Right renal cortex interstitium (tissue), 3 donors: ENCODE measurements at places on chromosomes 11 and 22.

GRCh38 chr11:122494221-122494620 lies 161.3 kb upstream of the UBASH3B start:
- DNase-seq: no peak

DNA sequence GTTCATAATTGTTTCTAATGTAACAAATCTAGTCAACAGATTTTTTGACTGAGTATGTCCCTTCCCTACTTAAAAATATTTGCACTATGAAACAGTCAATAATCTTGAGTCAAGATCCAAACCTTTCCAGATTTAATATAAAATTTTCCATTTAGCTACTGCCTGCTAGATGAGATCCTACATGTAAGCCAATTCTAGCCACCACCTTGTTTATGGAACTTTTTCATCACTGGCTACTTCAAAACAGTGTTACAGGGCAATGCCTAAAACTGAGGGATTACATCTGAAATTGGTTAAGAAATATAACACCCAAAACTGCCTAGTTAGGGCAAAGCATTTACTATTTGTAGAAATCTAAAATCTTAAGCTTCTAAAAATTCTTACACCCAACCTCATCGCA lies 10.5 kb upstream of the FUT4 start:
- no peak for DNase-seq

DNA sequence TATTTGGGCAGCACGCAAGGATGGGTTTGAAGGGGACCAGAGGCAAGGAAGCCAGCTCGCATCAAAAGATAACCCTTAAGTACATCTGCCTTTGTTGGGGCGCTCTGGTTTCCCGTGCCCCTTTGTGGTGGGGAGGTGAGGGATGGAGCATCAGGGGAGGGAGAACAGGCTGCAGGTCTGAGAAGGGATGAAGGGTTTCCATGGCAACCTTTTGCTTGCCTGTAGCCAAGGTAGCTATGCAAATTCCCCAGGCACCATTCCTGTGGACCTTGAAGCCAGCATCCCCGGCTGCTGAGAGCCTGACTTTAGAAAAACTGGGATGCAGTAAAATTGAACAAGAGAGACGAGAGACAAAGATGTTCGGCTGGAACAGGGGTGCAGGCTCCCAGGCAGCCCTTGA lies 75.7 kb downstream of the SEZ6L start:
- no peak for DNase-seq

DNA sequence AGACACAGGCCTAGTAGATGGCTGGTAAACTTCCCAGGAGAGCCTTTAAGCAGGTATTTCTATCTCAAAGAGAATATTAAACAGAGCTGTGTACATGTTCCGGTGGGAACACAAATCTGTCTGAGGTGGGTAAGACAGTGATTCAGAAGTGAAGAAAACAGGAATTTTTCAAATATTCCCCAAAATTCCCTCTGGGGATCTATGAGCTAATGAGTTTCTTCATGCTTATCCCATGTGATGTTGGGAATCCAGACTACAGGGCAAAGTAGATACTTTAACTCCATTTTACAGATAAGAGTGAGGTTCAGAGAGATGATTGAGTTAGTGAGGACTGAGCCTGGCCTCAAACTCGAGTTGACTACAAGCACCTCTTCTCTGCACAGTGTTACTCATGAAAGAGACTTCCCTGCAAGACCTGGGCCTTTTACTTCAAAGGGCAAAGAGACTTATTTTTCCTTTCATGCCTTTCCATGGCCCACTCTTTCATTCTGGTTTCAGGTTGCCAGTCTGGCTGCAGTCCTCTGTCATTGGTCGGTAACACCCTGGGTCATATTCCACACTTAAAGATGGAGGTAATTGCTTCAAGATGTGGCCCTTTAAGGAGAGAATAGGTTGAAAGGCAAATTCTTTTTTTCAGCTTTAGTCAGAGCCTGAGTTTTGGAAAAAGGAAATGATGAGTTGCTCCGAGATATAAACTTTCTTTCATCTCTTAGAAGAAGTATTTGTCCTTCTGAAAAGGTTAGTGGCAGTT lies 70.1 kb downstream of the CYB5R2 start:
- no peak for DNase-seq

DNA sequence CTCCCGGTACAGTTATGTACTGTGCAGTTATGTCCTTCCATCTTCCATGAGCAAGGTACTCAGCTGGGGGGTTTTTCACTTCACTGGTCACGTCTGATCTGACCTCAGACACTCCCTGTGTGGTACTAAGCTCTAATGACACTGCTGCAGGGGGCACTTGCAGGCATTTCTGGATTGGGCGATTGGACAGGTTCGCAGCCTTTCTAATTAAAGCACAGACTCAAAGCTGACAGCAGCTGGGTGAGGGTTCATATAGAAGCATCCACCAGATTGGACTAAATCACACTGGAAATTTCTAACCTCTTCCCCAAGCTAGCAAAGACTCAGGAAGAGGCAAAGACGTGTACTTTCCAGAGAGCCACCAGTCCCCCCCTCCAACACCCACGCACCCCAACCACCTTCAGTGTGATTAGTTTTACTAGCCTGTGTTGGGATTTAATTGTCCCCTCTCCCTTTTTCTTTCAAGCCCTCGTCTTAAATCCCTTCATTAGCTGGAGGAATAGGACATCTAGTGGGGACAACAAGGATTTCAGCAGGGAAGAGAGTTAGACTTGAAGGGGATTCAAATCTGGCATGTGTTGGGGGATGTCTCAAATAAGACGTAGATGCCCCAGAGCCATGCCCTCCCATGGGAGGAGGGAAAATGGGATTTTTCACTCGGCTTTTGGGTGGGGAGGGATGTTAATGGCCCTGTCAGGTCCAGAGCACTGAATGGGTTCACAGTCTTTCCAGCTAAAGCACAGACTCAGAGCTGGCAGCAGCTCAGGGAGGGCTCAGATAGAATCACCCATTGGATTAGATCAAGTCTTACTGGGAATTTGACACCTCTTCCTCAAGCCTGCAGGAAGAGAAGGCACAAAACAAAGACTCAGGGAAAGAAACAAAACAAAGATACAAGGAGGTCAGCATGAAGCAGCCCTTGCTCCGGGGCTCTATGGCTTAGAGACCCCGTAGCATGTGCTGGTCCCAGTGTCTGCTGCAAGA lies 10.9 kb downstream of the INS start:
- DNase-seq: no peak

GRCh38 chr11:73716153-73717056 lies 44.5 kb downstream of the RAB6A start:
- DNase-seq: no peak

- DNase-seq: no peak
These were observed 58.3 kb upstream of the C11orf87 start for GRCh38 chr11:109363682-109364081.

GRCh38 chr22:47965896-47966295 lies 1203.4 kb downstream of the TBC1D22A start:
- no peak for DNase-seq

- no peak for DNase-seq
These were observed 66.2 kb upstream of the LMO1 start for GRCh38 chr11:8329847-8330361.

GRCh38 chr11:24738972-24739371 lies 242.1 kb downstream of the LUZP2 start:
- no peak for DNase-seq

- DNase-seq: no peak
These were observed 1.6 kb downstream of the TP53AIP1 start for GRCh38 chr11:128941110-128941509.
